Sigmoid colon (tissue), 7 donors: ENCODE measurements at places on chromosomes 2 and 18. TPM values are rescaled to one million over a fixed set of nuclear protein-coding genes. Genes with fewer than 3 reads are reported as not detected.

TMEM198 gene
- polyA plus RNA-seq: 3.9 TPM

CD302 gene
- polyA plus RNA-seq: 10.3 TPM

TMEM247 gene
- polyA plus RNA-seq: not detected

DSG1 gene
- polyA plus RNA-seq: not detected

HRH4 gene
- not detected for polyA plus RNA-seq

OR6B2 gene
- polyA plus RNA-seq: not detected
